ENCODE measurements at places on chromosomes 4 and X.
A peak's percentile ranks its signal among the peaks of the same experiment; 100 is the strongest.

GRCh38 chr4:40170588-40170987, 26.2 kb upstream of the RHOH start:
- peaks cover 5% of the 10 kb centered on the region for H3K36me3 ChIP-seq
- no peak for DNase-seq
- H3K4me1 ChIP-seq, result peaks cover 15% of the 10 kb centered on the region
- peak overlapping the region; percentile 59 for H3K27ac ChIP-seq
- H3K27me3 ChIP-seq, result no peaks in the 10 kb centered on the region
- H3K4me3 ChIP-seq, result no peak overlapping the region

GRCh38 chr4:55947912-55948725, 626 bp upstream of the CEP135 start:
- peak overlapping the region; percentile 98 for H3K27ac ChIP-seq
- no peaks in the 10 kb centered on the region for H3K27me3 ChIP-seq
- H3K4me3 ChIP-seq, result peak overlapping the region; percentile 82

DNA sequence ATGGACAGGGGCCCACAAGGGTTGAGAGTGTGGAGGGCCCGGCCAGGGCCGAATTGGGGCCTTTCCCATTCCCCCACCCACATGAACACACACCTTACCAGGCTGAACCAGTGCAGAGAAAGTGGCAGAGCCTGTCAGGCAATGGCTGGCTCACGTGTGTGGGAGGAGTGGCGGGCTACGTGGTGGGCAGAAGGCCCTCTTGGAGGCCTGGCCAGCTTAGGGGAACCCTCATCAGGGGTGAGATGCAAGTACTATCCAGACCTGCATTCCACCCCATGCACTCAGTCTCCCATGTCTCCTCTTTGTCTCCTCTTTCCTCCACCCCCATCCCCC, 965 bp downstream of the TCEAL4 start:
- H3K4me3 ChIP-seq, result peak overlapping the region; percentile 81
- H3K36me3 ChIP-seq, result peaks cover 2% of the 10 kb centered on the region
- no peak for DNase-seq
- peaks cover 19% of the 10 kb centered on the region for H3K4me1 ChIP-seq
- H3K27me3 ChIP-seq, result no peaks in the 10 kb centered on the region
- peak overlapping the region; percentile 88 for H3K27ac ChIP-seq

DNA sequence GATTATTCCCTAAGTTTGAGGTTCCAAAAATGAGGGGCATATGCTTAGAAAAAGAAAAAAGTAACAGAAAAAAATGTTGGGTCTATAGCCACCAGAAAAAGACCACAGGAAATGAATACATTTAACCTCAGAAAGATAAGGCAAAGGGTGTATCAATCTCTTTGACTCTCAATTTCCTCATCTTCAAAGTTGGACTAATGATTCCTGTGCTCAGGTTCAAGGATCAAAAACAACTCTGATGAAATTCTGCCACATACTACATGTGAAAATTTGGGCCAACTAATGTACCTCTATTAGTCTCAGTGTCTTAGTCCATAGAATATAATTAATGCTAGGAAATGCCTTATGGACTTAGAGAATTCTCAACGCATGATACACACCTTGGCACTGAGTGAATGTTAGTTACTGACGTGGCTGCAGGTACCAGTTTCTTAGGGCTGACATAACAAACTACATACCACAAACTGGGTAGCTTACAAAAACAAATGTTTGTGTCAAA, 257.7 kb downstream of the ANKRD50 start:
- no peak overlapping the region for H3K27ac ChIP-seq
- no peaks in the 10 kb centered on the region for H3K4me1 ChIP-seq
- DNase-seq, result no peak
- H3K27me3 ChIP-seq, result no peaks in the 10 kb centered on the region

DNA sequence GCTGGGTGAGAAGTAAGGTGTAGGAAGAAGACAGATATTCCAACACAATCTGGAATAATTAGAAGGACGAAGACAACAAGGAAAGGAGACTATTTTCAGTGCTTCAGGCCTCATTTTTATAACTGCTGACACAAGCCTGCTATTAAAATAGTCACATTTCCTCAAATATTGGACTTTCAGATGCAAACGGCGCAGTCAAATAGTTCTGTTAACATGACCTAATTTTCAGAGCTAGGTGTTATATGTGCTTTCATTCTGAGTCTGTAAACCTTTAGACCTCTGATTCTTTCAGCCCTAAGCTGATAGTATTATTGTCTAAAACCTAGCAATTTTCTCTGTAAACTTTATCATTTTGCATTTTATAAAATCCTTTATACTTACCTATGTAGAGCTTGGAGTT, 261.5 kb downstream of the IL1RAPL1 start:
- no peak for DNase-seq
- no peaks in the 10 kb centered on the region for H3K36me3 ChIP-seq
- no peak overlapping the region for H3K4me3 ChIP-seq
- H3K27me3 ChIP-seq, result no peaks in the 10 kb centered on the region
- no peak overlapping the region for H3K27ac ChIP-seq

GRCh38 chr4:103244251-103244650, 46.1 kb upstream of the CENPE start:
- DNase-seq, result no peak
- no peak overlapping the region for H3K27ac ChIP-seq
- no peaks in the 10 kb centered on the region for H3K27me3 ChIP-seq

GRCh38 chr4:65510976-65511375, 159.3 kb downstream of the EPHA5 start:
- H3K27me3 ChIP-seq, result no peaks in the 10 kb centered on the region
- H3K4me1 ChIP-seq, result no peaks in the 10 kb centered on the region
- H3K36me3 ChIP-seq, result no peaks in the 10 kb centered on the region
- no peak overlapping the region for H3K4me3 ChIP-seq
- no peak overlapping the region for H3K27ac ChIP-seq

DNA sequence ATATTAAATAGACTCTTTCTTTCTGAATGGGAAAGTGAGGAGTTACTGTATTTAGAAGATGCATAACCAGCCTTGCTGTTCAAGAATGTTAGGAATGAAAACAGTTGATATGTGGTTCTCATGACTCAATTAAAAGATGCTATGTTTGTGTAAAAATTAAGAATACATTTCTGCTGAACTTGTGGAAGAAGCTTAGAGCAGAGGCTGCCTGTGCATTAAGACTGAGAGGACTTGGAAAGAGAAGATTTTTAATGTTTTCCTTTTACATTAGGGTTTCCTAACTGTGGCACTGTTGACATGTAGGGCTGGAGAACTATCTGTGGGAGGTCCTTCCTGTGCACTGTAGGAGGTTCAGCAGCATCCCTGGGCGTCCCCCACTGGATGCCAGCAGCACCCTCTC, 137.7 kb downstream of the GPR143 start:
- H3K27ac ChIP-seq, result no peak overlapping the region
- peaks cover 5% of the 10 kb centered on the region for H3K4me1 ChIP-seq
- no peak for DNase-seq
- peaks cover 3% of the 10 kb centered on the region for H3K27me3 ChIP-seq

- H3K27ac ChIP-seq, result no peak overlapping the region
- peaks cover 10% of the 10 kb centered on the region for H3K36me3 ChIP-seq
- H3K4me3 ChIP-seq, result no peak overlapping the region
- peaks cover 6% of the 10 kb centered on the region for H3K4me1 ChIP-seq
- no peak for DNase-seq
Observed at GRCh38 chrX:32455704-32456103, 755.6 kb downstream of the DMD start.

GRCh38 chr4:129117705-129118104, 21.8 kb downstream of the C4orf33 start:
- H3K36me3 ChIP-seq, result peaks cover 9% of the 10 kb centered on the region
- H3K4me1 ChIP-seq, result no peaks in the 10 kb centered on the region
- DNase-seq, result no peak
- no peak overlapping the region for H3K4me3 ChIP-seq

DNA sequence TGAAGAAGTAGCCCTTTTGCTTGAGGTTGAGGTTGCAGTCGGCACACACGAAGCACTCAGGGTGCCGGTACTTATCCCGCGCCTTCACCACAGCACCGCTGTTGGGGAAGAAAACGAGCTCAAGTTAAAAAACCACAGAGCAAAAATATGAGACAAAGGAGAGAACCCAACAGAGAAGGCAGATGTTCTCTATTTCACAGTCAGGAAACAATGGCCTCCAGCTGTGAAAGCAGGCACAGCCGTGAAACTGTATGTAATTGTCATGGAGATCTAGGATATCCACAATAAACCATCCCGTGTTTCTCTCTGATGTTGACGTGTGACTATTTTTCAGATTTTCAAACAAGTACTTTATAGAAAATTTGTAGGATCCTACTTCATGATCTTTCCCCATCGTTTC, 30.9 kb upstream of the CCDC110 start:
- no peaks in the 10 kb centered on the region for H3K36me3 ChIP-seq
- no peaks in the 10 kb centered on the region for H3K4me1 ChIP-seq
- peaks cover 38% of the 10 kb centered on the region for H3K27me3 ChIP-seq
- DNase-seq, result no peak
- no peak overlapping the region for H3K4me3 ChIP-seq

DNA sequence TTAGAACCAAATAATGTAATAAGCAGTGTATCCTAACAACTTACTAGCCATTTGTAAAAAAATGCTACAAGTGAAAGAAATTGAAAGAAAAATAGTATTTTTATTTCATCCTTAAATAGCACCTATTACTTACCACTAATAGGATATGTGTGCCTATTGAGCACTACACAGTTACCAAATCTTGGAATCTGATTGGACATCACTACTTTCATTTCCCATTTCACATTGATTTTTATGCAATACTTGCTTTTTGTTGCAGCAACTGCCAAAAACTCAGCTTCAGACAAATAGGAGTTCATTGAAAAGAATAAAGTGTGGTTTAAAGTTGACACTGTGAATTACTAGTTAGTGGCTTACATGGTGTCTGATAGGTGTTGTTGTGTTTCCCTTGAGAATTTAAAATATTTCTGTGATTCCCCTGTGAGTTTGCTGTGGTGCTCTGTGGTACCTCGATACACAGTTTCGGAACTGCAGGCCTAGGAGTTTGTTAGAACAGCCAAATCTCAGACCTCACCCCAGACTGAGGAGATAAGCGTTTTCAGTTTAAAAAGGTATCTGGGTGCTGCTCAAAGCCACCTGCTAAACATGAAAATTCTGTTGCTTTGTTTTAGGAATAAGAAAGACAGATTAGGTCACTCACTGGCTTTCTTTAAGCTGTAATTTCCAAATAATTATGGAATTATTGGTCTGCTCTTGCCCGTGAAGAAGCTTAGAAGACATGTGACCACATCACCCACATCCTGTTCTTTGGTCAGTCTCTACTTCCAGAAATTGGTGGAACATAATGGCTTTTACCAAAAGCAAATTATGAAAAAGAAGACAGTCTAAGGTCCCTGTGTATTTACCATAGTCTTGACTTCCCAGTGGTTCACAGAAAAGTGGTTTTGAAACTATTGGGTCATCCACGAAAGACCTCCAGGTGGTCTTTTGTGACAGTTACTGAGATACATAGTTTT, 97.8 kb downstream of the SYTL5 start:
- no peaks in the 10 kb centered on the region for H3K27me3 ChIP-seq
- H3K4me3 ChIP-seq, result no peak overlapping the region
- H3K36me3 ChIP-seq, result no peaks in the 10 kb centered on the region
- no peak overlapping the region for H3K27ac ChIP-seq
- no peak for DNase-seq

DNA sequence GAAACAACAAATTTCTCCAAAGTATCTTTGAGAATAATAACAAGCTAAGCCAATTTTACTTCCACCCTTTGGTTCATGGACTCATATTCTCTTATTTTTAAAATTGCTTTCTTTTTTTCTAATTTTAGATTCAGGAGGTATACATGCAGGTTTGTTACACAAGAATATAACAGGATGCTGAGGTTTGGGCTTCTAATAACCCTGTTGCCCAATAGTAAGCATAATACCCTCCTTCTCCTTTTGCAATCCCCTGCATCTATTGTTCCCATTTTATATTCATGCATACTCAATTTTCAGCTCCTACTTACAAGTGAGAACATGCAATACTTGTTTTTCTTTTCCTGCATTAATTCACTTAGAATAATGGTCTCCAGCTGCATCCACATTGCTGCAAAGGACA, 202.3 kb upstream of the FSTL5 start:
- no peak overlapping the region for H3K4me3 ChIP-seq
- no peak for DNase-seq
- no peaks in the 10 kb centered on the region for H3K36me3 ChIP-seq
- no peaks in the 10 kb centered on the region for H3K4me1 ChIP-seq
- no peak overlapping the region for H3K27ac ChIP-seq

DNA sequence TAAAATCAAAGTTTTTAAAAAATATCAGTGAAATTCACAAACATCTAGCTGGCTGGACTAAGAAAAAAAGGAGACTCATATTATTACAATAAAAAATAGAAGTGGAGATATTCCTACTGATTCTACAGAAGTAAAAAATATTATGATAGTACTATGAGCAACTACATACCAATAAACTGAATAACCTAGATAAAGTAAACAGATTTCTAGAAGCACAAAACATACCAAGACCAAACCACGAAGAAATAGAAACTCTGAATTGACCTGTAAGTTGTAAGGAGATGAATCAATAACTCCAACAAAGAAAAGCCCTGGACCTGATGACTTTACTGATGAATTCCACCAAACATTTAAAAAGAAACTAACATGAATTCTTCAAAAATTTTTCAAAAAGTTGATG, 867.3 kb downstream of the PCDH18 start:
- DNase-seq, result no peak
- H3K27ac ChIP-seq, result no peak overlapping the region
- no peaks in the 10 kb centered on the region for H3K4me1 ChIP-seq
- H3K4me3 ChIP-seq, result no peak overlapping the region
- no peaks in the 10 kb centered on the region for H3K27me3 ChIP-seq
- H3K36me3 ChIP-seq, result no peaks in the 10 kb centered on the region

- H3K4me3 ChIP-seq, result no peak overlapping the region
- H3K36me3 ChIP-seq, result no peaks in the 10 kb centered on the region
- H3K4me1 ChIP-seq, result no peaks in the 10 kb centered on the region
- H3K27ac ChIP-seq, result no peak overlapping the region
- H3K27me3 ChIP-seq, result no peaks in the 10 kb centered on the region
- DNase-seq, result no peak
Observed at GRCh38 chr4:21733894-21734630, 214.5 kb downstream of the KCNIP4 start.

All from stimulated activated naive B cell treated with anti-CD40 and anti-IgM and Interleukin-4, amounts not matched to agents 10 μg/mL and 1 μg/mL and 100 μg/mL, for 72 hours (primary cell).